ENCODE measurements at places on chromosomes 6 and 20.

- no peak for DNase-seq
These were observed 253.2 kb downstream of the PLCB1 start for GRCh38 chr20:8385247-8385646.

GRCh38 chr6:15496345-15497131 is 166.3 kb downstream of the DTNBP1 start:
- no peak for DNase-seq

GRCh38 chr20:35034145-35034544 is 58.5 kb downstream of the TRPC4AP start:
- no peak for DNase-seq

- DNase-seq, result no peak
These were observed 111.1 kb downstream of the FOXC1 start for GRCh38 chr6:1720620-1721322.

DNA sequence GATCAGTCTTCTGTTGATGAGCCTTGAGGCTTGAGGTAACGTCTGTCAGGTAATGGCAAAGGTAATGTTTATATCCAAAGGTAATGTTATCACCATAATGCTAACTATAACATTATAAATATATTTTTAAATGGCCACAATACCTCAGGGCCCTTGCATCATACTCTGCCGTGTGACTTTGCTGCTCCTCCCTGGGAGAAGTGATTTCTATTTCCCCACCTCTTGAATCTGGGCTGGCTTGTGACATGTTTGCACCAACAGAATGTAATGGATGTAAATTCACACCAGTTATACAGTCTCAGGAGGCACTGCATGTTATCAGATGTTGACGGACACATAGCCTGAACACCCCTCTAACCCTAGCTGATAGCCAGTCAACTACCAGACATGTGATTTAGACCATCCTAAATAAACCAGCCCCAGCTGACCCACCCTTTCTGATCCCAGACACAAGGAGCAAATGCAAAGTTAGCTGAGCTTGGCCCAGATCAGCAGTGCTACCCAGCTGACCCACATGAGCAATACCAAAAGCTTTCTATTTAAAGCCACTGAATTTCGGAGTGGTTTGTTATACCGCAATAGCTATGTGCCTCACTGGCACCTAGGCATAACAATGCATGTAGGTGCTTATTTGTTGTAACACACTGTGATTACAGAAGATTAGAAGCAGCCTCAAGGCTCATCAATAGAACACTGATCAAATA is 93.8 kb upstream of the SIRPA start:
- DNase-seq, result no peak

- DNase-seq, result no peak
These were observed 165.5 kb upstream of the BEND3 start for GRCh38 chr6:107280791-107281190.

DNA sequence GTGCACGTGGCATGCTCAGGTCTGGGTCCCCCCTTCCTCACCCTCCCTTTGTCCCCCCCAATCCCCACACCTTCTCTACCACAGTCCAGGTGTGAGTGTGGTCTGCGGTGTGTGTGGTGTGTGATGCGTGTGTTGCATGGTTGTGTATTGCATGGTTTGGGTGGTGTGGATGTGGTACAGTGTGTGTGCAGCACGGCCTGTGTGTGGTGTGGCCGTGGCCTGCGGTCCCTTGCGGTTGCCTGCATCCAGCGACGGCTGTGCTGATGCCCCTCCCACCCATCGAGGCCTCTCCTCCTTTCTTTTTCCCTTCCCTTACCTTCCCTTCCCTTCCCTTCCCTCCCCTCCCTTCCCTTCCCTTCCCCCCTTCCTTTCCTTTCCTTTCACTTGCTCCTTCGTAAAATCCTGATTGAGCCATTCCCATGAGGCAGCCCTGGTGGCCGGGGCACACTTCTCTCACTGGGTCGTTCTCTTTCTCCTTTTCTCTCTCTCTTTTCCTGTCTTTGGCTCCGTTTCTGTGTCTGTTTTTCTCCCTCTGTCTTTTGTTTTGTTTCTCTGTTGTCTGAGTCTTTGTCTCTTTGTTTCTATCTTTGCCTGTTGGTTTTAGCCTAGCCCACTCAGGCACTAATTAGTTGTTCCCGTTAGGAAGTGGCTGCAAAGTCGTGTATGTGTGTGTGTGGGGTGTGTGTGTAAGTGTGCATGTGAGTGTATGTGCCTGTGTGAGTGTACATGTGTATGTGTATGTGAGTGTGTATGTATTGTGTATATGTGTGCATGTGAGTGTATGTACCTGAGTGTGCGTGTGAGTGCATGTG is 65.7 kb downstream of the SRC start:
- DNase-seq, result no peak

- DNase-seq, result no peak
These were observed 131.5 kb downstream of the TAF4 start for GRCh38 chr20:61933951-61934715.

DNA sequence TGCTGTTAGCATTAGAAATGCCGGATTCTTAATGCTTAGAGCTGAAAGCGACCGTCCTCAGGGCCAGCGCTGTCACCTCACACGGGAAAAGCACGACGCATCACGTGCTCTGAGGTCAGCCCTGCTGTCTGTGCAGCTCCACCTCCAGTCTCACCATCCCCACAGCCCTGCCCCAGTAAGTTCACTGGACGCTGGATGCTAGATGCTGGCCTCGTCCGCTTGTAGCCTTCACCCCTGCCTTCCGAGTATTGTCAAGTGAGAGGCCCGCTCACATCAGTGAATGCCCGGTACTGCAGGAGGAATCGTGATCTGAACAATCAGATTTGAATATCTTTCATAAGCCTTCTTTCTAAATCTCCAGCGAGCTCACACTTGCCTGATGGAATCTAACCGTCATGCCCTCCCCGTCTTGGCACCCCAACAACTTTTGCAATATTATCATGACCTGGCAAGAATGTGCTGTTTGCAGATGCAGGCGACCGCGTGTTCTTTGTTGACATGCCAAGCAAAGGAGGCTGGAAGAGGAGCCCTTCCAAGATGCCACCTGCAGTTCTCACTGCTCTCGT is 64.9 kb downstream of the DLL1 start:
- no peak for DNase-seq

DNA sequence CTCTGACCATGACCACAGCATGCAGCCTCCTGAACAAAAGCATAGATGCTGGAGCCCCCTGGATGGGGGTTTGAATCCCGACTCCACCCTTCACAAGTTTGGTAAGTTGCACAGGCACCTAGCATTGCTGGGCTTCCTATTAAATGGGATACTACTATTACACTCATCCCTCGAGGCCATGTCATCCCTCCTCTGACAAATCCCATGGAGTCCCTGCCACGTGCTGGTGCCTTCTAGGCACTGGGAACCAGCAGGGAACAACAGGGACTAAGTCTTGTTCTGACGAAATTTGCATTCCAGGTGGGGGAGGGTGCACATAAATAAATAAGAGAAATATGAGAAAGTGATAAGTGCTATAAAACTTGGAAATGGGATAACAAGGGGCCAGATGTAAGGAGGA is 15.3 kb upstream of the SIRPA start:
- no peak for DNase-seq

DNA sequence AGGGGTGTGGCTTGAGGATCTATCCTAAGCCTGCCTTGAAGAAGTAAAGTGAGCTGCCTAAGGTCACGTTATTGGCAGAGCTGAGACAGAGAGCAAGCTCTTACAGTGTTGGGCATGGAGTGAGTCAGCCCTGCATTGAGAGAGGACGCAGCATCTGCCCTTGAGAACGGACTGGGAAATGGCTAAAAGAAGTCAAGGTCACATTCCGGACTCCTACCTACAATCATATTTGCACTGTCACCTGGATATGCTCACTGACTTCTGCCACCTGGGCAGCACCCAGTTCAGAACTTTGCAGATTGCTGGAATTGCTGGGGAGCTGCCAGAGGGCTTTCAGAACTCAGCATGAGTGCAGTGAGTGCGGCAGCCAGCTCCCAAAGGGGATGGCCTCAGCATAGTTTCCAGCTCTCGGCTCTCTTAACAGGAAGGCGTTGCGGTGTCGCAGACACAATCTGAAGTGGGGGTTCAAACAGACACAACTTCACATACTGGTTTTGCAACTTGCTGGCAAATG is 199.3 kb upstream of the SGK1 start:
- DNase-seq, result peak; percentile 77

DNA sequence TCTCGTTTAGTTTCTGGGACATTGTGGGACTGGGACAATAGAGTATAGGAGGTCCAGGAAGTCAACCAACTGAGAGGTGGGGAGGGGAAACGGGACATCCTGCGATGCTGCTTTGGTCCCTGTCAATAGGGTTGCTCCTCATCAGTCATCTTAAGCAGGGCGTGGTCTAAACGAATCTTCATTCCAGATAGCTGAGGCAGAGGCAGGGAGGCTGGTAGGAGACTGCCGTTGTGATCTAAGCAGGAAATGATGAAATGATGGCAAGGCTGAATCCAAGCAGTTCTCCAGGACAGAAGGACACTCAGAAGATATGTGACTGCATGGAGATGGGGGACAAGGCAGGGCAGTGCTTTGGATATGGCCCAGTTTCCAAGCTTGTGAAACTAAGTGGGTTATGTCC is 953.4 kb downstream of the KIF16B start:
- no peak for DNase-seq

DNA sequence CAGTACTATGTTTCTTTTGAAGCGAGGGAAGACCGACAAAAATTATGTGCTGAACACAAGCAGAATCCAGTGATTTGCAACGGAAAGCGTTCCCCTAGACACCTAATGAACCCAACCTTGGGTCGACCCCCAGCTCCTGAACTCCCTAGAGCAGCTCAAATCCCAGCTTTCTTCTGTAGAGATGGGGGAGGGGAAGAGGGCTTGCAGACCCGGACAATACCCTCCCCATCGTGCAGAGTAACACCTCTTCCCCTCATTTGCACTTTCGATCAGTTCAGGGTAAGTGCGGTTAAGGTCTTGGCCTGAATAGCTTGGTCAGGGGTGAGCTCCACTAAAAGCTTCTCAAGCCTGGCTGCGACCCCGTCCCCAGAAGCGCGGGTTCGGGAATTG is 404 bp downstream of the CEP162 start:
- no peak for DNase-seq

DNA sequence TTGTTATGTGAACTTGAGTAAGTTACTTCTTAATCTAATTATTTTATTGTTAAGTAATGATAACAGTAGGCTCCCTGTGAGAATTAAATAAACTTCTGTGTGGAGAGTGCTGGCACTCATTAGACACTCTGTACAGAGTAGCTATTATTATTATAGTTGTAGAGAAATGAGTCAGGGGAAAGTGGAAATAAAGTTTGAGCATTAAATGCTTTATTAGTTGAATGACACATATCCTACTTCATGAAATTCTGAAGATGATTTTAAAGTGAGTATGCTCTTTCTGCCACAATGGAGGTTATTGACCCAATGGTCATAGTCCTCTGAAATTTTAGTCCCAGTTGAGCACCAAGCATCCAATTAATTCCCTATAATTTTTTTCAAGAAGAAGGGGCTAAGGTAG is 5.9 kb downstream of the ECI2 start:
- DNase-seq, result no peak

DNA sequence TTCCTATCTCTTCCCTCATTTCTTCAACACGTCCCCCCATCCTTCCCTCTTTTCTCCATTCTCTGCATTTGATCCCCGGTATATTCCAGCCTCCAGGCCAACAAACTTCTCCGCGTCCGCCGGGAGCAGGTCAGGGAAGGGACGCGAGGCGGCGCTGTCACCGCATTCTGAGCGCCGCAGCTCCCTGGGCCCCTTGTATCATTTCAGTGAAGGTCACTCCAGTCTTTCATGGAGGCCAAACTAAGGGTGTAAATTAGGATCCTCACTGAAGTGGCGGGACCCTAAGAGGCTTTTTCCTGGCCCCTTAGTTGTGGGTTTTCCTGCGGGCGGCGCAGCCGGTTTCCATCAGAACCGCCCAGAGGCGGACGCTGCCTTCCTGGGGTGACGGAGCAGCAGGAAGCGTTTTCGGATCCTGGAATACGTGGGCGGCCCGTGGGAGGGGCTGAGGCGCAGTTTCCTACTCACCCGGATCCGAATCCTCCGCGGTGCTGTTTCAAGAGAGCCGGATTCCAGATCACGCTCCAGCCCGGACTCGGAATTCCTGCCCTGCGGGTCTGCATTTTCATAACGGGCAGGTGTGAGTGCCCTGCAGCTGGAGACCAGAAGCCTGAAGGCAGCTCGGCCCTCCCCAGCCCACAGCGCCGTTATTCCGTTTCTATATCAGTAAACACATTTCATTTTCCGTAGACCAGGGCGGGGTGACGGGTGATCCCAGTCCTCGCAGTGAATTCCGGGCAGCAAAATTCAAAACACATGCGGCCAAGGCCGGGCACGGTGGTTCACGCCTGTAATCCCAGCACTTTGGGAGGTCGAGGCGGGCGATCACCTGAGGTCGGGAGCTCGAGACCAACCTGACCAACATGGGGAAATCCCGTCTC is 3.6 kb upstream of the MICA start:
- DNase-seq, result peak; percentile 55

- DNase-seq, result no peak
These were observed 210.5 kb upstream of the RSPO3 start for GRCh38 chr6:126907996-126908395.

GRCh38 chr6:132817554-132818403 is 3.4 kb downstream of the RPS12 start:
- DNase-seq, result no peak

GRCh38 chr6:10180138-10181074 is 234.5 kb downstream of the TFAP2A start:
- no peak for DNase-seq

DNA sequence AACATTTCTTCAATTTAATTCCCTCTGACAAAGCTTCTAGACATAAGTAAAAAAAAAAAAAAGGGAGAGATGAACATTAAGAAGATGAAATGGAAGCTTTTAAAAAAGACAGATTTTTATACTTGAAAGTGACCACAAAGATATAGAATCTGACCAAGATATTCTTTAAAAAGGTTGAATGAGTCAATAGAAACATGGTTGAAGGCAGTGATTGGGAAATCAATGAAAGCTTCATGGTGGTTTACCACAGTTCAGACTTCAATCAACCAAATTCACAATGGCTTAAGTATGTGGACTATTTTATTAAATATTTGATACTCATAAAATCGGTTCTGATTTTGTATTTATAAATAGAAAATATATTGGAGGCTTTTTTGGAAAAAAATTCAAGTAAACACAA is 248.4 kb upstream of the HSF2 start:
- no peak for DNase-seq

DNA sequence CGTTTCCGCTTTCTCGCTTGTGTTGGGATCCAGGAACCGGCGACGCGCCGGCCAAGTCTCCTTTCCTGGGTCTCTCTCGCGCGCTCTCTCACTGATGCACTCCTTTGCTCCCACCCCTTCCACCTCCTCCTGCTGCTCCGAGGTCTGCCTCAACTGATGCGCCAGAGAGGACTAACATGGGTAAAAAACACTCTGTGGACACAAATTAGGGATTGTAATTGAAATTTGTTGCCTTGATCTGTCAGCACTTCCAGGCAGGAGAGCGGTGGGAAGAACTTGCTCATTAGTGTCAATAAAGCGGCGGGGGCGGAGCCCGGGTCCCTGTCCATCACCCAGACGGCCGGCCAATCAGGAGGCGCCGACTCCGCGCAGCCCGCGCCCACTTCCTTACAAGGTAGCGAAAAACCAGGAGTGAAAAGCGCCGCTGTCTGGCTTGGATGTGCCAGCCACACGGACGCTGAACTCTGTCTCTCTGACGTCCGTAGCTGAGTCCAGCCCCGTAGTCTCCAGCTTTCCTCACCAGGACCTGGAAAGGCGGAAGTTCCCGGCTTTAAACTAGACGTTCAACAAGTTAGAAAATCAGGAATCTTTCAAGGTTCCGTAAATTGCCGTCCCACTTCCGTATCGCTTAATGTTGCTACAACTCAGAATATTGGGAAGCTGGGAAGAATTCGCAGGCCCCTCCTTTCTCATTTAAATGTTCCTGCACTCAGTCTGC is at the start of gene TBX18:
Gene TBX18, minus strand, starts transcription at position 267 of the 718 bp plus-strand sequence. CDS start 417 bp downstream, outside the sequence.
- DNase-seq, result peak; percentile 98

- no peak for DNase-seq
These were observed 292.0 kb downstream of the ALDH8A1 start for GRCh38 chr6:134657751-134658527.

GRCh38 chr6:75079589-75079988 is 126.3 kb downstream of the COL12A1 start:
- no peak for DNase-seq
